ENCODE measurements at places on chromosomes 5 and 9. TPM values are rescaled to one million over a fixed set of nuclear protein-coding genes. Genes with fewer than 3 reads are reported as not detected.

Gene RHOBTB3
- 0.48 TPM for total RNA-seq

Gene LCN9
- not detected for total RNA-seq

Gene CCL21
- total RNA-seq, result not detected

Gene DRD1
- not detected for total RNA-seq

Gene CATSPER3
- 0.18 TPM for total RNA-seq

Gene PAEP
- total RNA-seq, result not detected

Gene NLN
- 27.9 TPM for total RNA-seq

Data from CD8-positive, alpha-beta memory T cell (primary cell).